Stimulated activated CD4-positive, alpha-beta T cell treated with anti-CD3 and anti-CD28 coated beads, TNF-alpha, amount 100 ng/mL, for 24 hours (primary cell): ENCODE measurements at places on chromosomes 2 and 18.
A peak's percentile ranks its signal among the peaks of the same experiment; 100 is the strongest.

DNA sequence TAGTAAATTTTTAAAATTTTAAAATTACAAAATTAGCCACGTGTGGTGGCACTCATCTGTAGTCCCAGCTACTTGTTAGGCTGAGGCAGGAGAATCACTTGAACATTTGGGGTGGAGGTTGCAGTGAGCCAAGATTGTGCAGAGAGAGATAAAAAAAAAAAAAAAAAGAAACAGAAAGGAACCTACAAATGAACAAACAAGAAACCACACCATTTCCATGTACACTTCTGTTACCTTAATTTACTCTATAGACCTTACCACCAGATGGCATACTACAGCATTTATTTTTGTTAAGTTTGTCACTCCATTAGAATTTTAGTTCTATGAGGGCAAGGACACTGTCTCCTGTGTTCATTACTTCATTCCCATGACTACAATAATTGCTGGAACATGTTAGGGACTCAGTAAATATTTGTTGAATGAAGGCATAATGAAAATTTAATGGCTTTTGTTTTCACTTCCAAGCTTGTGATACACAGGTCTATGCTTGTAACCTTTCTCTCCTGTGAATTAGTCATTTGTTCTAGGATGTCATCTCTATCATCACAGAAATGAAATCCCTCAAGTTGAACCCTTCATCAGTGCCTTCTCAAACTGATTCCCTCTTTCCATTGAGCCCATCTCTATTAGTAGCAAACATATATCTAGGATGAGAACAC, 76.0 kb downstream of the ARHGAP15 start:
- DNase-seq: no peak

DNA sequence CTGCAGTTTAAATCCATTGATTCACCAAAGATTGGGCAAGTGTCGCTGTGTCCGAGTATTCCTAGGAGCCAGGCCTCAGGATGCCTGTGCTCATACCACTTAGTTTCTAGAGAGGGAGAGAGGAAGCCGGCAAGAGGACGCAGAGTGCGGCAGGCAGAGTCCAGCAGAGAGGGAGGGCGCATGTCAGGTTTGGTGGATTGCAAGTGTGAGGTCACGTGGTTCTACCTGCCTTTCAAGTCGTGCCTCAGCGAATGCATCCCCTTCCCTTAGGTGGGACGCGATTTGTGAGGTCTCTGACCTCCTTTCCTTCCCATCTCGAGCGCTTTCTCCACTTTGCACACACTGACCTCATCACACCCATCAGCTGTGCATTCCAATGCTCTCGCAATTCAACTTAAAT, 188.1 kb downstream of the TMEM18 start:
- no peak for DNase-seq

GRCh38 chr2:109272461-109272860, 143.5 kb downstream of the SH3RF3 start:
- no peak for DNase-seq

DNA sequence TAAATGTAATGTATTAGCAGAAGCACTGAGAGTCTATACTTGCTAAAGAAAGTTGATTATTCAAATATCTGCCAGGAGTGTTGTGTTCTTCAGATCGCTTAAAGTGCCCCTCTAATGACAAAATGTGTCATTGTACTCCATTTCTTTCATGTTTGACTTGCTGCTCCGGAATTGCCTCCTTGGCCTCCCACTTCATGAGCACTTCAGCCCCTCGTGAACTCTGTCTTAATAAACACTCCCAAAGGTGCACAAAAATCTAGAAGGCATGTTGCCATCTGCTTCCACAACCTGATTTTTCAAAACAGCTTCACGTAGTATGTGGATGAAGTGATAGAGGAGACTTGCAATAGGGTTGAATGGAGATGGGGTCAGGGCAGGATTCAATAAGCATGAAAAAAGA, 396.1 kb downstream of the TDRD15 start:
- no peak for DNase-seq

GRCh38 chr2:19337202-19337601, 21.2 kb downstream of the OSR1 start:
- DNase-seq: no peak

- no peak for DNase-seq
These were observed 78.3 kb downstream of the POLR1A start for GRCh38 chr2:86027196-86027921.

DNA sequence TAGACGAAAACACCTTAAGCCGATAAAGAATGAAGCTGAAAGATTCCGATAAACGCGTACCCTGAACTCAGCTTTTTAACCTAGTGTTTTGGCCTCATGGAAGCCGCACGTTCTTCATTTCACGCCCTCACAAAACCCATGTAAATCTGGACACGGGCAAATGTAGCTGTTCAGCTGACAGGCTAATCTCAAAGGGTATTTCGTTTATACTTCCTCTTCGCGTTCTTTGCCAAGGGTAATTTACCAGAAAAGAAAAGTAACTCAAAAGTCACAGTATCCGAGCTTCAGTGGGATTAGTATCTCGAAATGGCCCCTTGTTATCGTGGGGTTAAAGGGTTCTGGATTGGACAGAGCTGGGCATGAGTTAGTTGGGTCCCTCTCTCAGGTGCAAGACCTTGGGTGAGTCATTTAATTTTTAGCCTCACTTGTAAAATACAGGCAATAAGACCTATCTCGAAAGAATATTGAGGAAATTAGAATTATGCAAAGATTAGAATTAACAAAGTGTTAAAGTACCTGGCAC, 22.0 kb upstream of the STPG4 start:
- DNase-seq: no peak

DNA sequence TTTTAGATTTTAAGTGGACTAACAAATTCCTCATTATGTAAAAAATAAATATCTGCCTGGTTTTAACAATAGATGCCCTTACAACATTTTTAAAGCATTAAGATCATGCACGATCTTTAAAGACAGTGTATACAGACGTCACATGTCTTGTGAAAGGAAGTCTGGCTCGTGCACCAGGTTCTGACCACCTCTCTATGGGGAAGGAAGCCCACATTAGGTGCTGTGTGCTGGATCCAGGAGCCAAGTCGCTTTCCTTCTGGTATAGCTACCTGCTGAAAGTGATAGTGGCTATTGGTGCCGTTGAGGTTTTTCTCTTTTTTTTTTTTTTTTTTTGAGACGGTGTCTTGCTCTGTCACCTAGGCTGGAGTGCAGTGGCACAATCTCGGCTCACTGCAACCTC, 116.5 kb downstream of the NCK2 start:
- no peak for DNase-seq

DNA sequence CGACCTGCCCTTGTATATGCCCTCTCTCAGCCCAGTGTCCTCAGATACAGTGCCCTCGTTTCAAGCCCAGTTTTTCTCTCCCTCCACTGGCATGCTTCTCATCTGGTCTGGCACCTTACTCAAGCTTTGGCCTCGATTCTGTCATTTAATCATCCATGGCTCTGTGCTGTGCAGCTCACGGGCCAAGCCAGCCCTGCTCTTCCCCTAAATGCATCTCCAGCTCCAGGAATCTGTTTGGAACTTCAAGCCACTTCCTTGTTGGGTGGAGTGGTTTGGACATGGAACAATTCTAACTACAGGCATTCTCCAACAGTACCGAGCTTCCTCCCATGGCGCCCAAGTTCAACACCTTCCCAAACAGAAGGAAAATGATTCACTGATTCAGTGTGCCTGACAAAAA, 76.7 kb upstream of the ZNF397 start:
- DNase-seq: no peak

DNA sequence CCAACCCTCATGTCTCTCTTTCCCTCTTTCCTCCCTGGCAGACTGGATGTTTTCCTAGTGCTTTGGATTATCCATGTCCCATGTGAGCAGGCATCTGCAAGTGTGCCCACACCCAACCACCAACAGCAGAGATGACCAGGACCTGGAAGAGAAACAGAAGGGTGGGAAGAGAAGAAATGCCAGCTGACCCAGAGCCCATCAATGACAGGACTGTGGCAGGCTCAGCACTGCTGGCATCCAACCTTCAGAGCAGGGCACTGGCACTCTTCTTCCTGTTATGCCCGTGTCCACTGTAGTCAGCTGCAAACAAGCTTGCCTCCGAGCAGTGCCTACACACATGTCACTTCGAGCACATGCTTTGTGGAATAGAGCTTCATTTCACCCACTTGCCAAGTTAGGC, 121.1 kb downstream of the TANC1 start:
- DNase-seq: no peak

DNA sequence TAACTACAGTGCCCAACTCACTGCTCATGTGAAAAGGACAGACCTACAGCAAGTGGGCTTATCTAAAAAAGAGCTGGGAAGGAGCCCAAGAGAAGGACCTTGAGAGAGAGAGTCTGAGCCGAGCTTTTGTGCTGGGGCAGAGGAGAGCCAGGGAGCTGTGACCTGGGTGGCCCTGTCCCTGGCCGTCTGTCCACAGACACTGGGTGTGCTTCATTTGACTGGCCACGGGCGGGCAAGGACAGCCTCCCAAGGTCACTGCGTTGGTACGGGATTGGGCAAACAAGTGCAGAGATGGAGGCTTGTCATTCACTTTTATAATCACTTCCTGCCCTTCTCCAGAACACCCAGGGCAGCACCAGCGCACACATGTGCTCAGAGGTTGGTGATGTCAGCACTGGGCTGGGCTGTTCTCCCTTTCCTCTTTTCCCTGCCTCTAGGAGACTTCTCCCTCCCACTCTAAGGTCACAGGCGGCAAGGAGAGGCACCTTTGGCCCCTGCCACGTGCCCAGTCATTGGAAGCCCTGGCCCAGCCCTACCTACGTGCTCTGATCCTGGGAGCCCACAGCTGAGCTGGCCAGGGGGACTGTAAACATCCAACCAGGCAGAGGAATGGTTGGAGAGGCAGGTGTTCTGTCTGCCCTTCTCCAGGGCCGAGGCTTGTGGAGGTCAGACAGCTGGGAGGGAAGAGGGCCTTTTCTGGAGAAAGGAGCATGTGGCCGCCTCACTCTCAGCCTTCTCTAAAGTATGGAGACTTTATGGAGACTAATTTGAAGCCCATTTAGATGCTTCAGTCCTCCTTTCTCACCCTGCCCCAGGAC, 6.4 kb upstream of the PSD4 start:
- DNase-seq: peak; percentile 53

GRCh38 chr18:62425465-62426190, 97.2 kb upstream of the ZCCHC2 start:
- peak; percentile 18 for DNase-seq

- DNase-seq: no peak
These were observed 17.4 kb downstream of the LDLRAD4 start for GRCh38 chr18:13235981-13236380.

GRCh38 chr2:148599109-148599991, 45.2 kb upstream of the EPC2 start:
- no peak for DNase-seq

GRCh38 chr18:78069784-78070664, 820.4 kb downstream of the GALR1 start:
- no peak for DNase-seq

DNA sequence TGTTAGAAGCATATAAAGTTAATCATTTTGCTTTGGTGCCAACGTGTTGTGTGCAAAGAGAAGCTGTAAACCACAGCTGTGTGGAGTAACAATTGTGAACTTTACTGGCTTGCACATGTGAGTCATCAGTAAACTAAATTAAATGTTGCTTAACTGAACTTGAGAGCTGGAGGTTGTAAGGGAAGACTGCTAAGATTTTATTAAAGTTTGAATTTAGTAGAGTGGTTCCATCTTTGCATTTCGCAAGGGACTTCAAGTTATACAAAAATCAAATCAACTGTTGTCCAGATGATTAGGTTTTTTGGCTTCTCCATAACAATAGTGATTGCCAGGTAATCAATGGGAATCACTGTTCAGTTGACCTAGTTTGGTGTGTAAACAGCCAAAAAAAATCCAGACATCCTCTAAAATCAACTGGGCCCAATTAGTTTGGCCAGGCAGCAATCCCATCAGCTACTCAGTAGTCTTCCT, 247.4 kb downstream of the MYO3B start:
- no peak for DNase-seq

DNA sequence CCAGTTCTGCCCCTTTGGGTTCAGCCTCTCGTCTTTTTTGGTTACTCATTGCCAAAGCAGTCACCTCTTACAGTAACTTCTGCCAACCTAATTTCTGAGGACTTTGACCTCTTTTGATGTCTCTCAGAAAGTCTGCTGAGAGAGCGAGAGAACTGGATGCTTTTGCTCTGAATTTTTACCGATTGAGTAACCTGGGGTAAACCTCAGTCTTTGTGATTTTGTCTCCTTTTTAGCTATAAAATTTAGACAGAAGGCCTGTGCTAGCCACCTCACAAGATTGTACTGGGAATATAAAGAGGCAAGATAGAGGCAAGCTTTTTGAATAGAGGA, 34.8 kb upstream of the IL1R1 start:
- no peak for DNase-seq

DNA sequence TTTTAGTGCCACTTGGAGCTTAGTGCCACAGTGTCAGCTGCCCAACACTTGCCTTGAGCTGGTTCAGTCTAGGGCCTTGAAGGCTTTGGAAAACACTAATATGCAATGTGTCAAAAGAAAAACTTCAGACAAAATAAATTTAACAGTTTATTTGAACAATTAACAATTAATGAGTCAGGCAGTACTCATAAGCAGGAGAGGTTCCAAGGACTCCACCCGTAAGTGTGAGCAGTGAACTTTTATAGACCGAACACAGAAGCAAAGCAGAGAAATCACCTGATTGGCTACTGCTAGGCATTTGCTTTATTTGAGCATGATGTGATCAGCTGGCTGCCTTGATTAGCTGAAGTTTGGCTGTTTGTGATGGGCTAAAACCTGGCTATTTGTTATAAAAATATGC, 49.5 kb upstream of the TBC1D8 start:
- DNase-seq: no peak

DNA sequence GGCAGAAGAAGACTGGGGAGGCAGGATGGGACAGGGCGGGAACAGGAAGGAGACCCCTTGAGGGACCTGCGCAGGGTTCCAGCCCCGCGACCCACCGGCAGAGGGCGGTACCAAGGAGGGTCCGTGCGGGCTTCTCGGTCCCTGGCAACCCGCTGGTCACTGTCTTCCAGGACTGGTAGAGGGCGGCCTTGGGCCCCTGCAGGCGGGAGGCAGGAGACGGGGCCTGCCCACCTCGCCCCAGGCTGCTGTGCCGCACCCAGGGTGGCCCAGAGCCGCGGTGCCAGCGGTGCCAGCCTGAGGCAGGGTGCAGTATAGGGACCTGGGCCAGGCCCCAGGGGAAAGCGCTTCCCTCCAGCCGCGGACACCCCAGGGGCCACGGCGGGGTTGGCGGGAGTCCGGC, 34.5 kb downstream of the NEURL3 start:
- peak; percentile 31 for DNase-seq

DNA sequence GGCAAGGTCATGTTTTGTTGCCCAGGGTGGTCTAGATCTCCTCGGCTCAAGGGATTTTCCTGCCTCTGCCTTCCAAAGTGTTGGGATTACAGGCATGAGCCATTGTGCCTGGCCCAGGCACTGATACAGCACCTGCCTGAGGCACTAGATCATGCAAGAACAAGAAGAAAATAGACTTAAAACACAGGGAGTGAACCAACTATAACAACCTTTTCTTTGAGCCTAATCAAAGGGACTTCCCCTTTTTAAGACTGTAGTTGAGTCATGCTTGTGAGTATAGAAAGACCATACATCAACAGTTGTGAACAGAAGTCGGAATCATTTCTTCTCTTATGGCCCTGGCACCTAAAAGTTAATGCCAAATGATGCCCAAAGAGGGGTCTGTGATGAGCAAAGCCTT, 47.9 kb upstream of the MAPRE2 start:
- DNase-seq: no peak
